ENCODE measurements at places on chromosomes 2 and 18.

- DNase-seq, result no peak
These were observed 32.0 kb downstream of the CTAGE1 start for GRCh38 chr18:22385718-22386117.

GRCh38 chr18:11664286-11664685 lies 24.8 kb upstream of the GNAL start:
- no peak for DNase-seq

DNA sequence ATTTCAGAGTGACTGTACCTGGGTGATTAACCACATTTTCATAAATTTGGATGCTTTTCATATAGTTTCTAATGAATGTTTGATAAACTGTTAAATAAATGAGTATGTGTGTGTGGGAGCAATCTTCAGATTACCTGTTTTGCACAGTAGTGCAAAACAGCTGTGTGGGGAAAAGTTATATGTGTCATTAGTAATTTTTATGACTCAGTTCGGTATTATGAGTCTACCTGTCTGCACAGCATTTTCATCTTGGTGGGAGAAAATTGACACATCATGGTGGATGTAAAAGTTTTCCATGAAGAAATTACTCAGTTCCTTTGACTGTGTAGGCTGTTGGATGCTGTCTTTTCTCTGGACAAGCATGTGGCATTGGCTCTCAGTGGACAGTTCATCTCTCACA lies 43.8 kb downstream of the LTBP1 start:
- no peak for DNase-seq

GRCh38 chr2:105376789-105377240 lies 22.0 kb downstream of the FHL2 start:
- DNase-seq, result no peak

- no peak for DNase-seq
These were observed 488.7 kb upstream of the ID2 start for GRCh38 chr2:8193146-8193545.

- DNase-seq, result no peak
These were observed 2.2 kb downstream of the TWIST2 start for GRCh38 chr2:238850091-238850490.

- peak; percentile 68 for DNase-seq
These were observed 27.0 kb downstream of the TMEM200C start for GRCh38 chr18:5868218-5868854.

DNA sequence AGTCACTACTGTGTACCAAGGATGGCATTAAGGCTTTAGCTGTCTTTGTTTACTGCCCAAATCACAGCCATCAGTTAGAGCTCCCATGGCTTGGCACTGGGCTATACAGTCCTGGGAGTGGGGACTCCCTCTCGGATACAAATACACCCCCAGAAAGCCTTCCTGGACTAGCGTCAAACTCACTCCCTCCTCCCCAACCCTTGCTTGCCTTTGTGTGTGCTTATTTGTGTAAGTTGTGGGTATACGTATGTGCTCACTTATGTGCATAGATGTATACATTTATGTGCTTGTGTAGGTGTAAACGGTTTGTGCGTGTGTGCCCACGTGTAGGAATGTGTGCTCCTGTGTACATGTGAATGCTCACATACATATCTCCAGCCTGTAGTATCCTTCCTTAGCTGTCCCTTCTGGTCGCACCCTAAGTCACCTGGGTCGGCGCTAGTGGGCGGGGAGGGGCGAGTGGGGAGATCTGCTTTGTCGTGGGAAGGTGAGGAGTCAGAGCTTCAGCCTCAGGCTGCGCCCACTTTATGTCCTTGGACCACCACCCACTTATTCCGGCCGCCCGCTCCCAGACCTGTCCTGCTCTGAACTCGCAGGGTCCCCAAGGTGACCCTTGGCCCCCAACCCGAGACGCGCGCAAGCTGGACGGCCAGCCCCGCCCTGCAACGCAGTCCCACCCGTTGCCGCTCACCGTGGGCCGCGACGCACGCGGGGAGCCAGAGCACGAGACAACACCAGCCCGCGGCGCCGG lies 461 bp downstream of the PRADC1 start:
- DNase-seq, result no peak

GRCh38 chr2:146003337-146003736 lies 1483.4 kb upstream of the ZEB2 start:
- no peak for DNase-seq

DNA sequence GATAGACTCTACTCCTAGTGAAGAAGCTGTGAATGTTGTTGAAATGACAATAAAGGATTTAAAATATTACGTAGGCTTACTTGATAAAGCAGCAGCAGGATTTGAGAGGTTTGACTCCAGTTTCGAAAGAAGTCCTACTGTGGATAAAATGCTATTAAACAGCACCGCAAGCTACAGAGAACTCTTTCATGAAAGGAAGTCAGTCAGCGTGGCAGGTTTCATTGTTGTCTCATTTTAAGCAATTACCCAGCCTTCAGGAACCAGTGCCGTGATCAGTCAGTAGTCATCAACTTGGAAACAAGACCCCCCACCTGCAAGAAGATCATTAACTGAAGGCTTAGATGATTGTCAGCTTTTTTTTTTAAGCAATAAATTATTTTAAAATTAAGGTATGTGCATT lies 14.0 kb downstream of the USP14 start:
- DNase-seq, result no peak

- DNase-seq, result no peak
These were observed 295.0 kb downstream of the NR4A2 start for GRCh38 chr2:156037482-156037881.

DNA sequence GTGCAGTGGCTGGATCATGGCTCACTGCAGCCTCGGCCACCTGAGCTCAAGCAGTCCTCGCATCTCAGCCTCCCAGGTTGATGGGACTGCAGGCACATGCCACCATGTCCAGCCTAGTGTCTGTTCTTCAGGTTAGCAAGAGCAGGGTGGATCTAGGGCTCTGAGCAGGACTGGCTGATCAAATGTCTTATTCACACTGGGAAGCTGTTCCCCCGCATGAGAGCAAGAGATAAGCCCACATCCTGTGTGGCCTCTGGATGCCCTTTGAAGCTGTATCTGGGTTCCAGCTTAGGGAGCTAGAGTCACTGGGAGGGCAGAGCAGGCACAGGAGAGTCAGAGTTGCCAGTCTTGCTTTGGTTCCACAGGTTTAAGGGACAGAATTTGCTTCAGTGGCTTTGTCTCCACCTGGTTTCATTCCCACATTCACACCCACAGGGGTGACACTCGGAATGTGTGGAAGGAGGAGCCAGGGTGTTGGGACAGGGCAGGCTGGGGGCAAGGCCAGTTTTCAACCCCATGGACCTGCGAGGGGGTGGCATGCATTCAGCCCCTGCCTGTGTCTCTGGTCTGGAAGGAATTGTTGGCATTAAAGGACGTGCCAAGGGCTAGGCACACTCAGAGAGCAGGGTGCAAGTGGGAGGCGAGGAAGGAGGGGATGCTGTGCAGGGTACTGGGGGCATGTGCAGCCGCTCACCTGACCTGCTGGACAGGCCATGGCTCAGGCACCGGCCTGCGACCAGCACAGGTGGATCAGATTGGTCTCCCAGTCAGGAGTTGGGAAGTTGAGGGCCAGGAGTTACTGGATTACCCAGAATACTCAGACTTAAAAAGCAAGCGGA lies 24.5 kb downstream of the PTPN18 start:
- no peak for DNase-seq

GRCh38 chr18:38944446-38945024 lies 1378.9 kb upstream of the CELF4 start:
- no peak for DNase-seq

DNA sequence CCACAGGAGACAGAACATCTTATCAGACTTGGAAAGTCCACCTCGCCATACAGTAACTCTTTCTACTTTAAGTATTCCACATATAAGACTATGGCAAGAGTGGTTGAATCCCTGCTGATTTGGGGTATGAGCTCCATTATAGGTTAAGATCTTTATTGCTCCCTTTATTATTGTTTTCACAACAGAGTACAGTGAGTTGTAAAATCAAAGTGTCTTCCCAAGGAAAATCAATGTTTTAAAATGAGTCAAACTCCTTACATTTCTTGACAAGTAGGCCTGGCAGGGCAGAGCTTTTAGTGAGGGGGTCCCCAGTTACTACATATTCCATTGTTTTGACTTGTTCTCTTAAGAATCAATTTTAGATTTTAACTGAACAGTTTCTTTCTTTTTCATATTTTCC lies 49.6 kb upstream of the STAT1 start:
- DNase-seq, result no peak

DNA sequence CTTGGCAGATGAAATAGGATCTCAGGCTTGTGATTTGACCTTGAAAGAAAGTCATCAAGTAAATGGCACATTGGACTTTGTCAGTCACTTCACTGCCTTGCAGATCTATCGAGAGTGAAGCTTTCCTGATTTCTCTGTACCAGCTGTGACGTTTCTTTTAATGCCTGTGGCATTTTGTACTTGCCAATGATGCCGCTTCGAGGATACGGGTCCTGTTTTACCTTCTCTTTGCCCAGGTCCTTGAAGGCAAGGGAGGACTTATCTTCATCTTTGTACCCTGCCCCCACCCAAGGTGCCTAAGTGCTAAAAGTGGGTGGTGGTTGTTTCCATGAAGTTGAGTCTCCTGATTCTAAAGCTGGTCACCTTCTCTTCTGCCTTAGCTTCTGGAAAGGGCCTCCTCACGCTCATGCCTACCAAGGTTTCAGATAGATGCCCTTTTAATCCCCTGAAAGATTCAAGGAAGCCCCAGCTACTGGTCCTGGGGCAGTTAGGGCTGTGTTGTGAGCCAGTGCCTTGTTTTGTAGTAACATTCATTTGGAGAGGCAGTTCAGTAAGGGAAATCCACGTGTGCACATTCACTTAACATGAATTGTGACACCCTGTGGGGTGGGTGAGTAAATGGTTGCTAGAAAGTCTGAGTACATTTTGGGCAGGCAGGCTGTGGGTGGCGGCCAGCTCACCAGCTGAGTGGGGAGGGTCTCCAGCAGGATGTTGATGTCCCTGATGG lies 6.1 kb downstream of the LBH start:
- DNase-seq, result no peak

All from progenitor cell of endocrine pancreas (in vitro differentiated cells).